ENCODE measurements at places on chromosomes 1 and 21. TPM values are rescaled to one million over a fixed set of nuclear protein-coding genes. Genes with fewer than 3 reads are reported as not detected.

DNA sequence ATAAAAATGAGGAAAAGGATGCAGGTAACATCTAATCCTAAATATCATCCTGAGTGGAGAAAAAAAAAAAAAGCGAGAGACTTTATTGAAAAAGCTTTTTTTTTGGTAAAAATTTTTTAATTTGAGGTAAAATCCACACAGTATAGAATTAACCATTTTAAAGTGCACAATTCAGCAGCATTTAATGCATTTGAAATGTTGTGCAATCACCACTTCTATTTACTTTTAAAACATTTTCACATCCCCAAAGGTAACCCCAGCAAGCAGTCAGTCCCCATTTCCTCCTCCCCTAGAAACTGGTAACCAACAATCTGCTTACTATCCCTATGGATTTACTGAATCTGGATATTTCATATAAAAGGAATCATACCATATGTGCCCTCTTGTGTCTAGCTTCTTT is 166.7 kb downstream of the TTLL7 start:
- DNase-seq: no peak

DNA sequence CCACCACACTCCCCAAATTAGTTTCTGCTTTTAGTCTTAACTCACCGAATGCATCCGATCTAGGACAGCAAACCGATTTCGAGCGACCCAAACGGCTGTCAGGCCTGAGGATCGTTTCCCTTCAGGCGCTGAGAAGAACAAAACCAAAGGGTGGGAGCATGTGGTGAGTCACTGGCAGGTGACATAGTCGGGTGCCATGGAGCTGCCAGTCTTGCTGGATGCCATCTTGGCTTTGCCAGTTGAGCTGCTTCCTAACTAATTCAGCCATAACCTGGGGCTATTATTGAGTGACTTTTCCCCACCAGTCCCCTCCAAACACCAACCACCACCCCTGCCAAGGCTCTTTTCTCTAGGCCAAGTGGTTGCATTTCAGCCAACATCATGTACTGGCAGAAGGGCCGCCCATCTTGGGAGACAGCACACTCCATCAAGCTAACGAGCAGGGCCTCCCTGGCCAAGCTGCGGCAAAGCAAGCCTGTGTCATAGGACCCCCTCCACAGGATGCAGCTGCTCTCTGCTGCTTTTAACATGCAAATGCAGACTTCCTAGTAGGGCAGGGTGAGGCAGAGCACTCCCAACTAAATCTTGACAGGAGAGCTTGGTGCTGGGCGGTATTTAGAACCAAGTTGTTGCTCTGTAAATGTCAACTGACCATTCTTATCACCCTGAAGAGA is 22.3 kb upstream of the PEX19 start:
- DNase-seq: no peak

GRCh38 chr1:14996133-14997050 is 157.2 kb upstream of the TMEM51 start:
- peak; percentile 39 for DNase-seq

DNA sequence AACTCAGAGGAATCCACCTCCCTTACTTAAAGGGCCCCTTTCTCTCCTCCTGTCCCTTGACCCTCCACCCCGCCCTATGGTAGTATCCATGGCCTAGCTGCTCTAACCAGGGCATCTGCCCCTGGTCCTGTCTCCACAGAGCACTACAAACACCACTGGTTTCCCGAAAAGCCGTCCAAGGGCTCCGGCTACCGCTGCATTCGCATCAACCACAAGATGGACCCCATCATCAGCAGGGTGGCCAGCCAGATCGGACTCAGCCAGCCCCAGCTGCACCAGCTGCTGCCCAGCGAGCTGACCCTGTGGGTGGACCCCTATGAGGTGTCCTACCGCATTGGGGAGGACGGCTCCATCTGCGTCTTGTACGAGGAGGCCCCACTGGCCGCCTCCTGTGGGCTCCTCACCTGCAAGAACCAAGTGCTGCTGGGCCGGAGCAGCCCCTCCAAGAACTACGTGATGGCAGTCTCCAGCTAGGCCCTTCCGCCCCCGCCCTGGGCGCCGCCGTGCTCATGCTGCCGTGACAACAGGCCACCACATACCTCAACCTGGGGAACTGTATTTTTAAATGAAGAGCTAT is 1.7 kb downstream of the BTG2 start:
- DNase-seq: no peak

GRCh38 chr1:234218078-234218477 is 155.2 kb upstream of the COA6 start:
- no peak for DNase-seq

UBE2U gene
- polyA plus RNA-seq: not detected

DNASE2B gene
- polyA plus RNA-seq: not detected

AUNIP gene
- polyA plus RNA-seq: 2.8 TPM

NPHS2 gene
- polyA plus RNA-seq: not detected

ADCY10 gene
- 0.02 TPM for polyA plus RNA-seq
